Kidney glomerular epithelial cell (primary cell): ENCODE measurements at places on chromosomes 12 and 14.

DNA sequence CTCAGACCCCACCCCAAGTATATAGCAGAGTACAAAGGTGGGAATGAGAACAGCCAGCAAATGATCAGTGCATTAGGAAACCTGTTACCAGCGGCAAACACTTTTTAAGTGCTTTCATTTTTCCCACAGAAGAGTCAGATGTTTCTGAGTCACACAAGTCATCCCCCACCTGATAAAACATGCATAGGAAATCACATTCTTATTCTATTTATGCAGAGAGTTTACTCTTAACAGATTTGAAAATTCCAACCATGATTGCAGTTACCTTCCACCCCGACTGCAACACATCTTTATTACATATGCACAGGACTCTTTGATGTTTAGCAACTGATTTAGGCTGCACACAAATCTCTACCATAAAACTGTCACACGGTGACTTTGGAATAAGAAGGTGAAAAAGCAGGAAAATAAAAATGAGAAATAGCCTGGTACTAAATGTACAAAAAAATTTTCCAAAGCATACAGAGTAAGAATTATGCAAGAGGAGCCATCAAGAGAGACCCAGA is 236.4 kb downstream of the PAWR start:
- peak; percentile 51 for DNase-seq

GRCh38 chr14:89296281-89296745 is 120.7 kb downstream of the FOXN3 start:
- DNase-seq: no peak

DNA sequence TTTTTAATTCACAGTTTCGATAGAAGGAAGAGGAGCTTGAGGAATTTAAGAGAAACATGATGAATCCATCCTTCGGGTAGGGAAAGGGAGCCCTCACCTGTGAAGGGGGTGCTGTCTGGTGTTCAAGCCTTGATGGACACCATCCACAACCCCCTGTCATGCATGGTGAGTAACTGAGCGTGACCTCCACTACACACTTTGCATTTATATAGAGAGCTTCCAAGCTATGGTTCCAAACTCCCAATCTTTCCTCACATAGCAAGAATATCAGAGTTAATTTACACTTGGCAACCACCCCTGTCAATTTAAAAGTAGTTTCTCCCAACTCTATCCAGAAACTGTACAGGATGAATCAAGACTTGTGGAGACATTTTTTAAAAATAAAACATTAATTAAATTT is 13.1 kb upstream of the NID2 start:
- DNase-seq: no peak

- DNase-seq: no peak
Observed at GRCh38 chr12:127771546-127771945, 495.4 kb upstream of the TMEM132C start.

DNA sequence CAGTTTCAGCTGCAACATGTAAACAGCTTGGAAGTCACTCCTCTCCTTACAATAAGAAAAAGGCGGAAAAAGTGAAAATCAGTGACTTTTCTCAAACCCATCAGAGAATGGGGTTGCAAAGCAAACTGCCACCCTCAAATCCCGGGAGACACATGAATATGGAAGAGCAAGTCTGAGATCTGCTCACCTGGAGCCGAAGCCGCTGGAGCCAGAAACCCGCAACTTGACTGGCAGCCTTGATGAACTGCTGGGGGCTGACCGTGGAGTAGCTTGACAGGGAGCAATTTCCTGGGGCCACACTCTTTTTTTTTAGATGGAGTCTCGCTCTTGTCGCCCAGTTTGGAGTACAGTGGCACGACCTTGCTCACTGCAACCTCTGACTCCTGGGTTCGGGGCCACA is 208.2 kb downstream of the KIF26A start:
- no peak for DNase-seq

DNA sequence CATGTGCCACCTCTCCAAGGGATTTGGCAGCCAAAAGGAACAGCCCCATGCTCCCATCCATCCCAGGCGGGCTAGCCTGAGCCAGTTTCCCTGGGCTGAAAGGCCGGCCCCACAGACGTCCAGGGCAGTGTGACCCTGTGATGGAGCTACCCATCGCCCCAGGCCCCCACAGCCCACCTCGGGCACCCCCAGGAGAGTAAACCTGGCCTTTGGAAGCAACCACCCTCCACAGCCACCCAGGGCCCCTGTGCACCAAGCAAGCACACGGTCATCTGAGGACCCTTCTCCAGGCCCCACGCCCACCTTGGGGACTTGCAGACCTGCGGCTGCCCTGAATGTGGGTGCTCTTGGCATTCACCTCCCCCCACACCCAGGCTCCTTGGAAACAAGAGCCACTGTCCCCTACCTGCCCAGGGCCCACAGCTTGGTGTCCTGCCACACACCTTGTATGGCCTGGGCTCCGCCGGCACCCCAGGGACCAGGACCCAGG is 8.4 kb downstream of the AHNAK2 start:
- no peak for DNase-seq

DNA sequence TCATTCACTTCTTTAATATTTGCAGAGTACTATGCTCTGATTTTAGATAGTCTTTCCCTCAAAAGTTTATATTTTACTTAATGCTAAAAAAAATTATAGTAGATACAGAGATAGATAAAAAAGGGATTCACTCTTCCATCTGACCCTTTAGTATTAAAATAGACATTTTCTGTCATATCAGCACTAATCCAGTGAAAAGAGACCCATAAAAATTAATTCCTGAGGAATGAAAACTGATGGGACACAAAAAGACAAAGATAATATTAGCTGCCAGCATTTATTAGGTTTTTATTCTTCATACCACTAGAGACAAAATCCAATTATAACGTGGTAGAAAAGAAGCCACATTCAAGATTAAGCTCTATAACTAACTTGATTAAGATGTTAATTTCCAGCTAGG is 45.3 kb downstream of the SOS2 start:
- DNase-seq: no peak

GRCh38 chr14:87229131-87229530 is 763.9 kb downstream of the GALC start:
- DNase-seq: no peak

- DNase-seq: no peak
Observed at GRCh38 chr12:11622876-11623281, 26.6 kb upstream of the ETV6 start.

- no peak for DNase-seq
Observed at GRCh38 chr14:69500736-69501135, 16.2 kb downstream of the PLEKHD1 start.

GRCh38 chr12:42915426-42915825 is 325.9 kb upstream of the PRICKLE1 start:
- DNase-seq: no peak

DNA sequence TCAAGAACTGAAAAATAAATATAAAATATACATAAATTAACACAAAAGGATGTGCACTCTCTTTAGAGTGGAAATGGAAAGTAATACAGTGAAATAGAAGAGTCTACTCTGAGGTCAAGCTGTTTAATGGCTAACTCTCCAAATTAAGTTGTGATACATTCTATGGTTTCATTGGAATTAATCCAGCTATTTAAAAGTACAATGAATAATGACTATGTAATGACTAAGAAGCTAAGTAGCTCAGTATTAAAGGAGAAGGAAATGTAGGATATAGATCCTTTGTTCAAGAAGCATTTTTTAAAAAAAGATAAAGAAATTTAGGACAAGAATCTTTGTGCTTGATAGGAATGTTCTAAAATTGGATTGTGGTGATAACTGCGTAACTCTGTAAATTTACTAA is 85.3 kb downstream of the LRP6 start:
- peak; percentile 44 for DNase-seq

- DNase-seq: no peak
Observed at GRCh38 chr12:2541631-2542204, 253.1 kb upstream of the FKBP4 start.

DNA sequence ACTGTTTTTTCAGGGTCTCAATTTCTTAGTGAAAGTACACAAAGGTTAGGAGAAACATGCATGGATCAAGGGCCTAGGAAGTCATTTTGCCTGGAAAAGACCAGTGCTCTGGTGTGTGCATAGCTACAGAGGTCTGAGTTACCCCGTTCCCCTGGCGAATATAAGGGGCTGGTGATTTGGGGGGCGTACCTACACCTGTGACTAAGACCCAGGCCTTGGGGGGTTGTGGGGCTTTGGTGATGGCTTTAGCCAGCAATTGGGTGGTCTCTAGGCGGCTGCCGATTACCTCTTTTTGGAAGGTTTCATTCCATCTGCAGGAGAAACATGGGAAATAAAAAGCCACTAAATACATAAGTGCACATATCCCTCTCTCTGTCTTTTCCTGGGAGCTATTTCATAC is 1.1 kb downstream of the SDR39U1 start:
- no peak for DNase-seq

DNA sequence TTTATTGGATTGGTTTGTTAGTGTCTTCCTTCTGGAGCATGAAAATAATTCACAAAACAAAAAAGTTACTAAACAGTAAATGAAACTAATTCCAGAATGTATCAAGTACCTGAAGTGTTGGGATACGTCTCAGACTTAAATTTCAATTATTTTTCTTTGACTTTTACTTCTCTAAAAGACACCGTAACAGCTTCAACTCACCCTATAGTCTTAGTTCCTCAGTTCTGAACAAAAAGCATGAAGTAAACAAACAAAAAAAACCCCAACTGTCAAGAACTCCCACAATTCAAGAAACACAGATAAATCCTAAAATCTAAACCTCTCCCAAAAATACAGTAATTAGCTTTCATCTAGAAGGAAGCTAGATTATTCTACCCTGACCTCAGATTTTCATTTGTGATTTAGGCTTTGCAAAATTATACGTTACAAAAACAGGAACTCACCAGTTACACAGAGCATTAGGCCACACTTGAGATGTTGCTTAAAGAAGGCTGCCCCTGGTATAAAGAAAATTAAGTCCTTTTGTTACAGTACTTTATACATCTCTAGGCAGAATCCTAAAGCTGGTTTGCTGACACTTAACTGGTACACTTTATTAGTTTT is 10.2 kb downstream of the HEATR5A start:
- DNase-seq: no peak

DNA sequence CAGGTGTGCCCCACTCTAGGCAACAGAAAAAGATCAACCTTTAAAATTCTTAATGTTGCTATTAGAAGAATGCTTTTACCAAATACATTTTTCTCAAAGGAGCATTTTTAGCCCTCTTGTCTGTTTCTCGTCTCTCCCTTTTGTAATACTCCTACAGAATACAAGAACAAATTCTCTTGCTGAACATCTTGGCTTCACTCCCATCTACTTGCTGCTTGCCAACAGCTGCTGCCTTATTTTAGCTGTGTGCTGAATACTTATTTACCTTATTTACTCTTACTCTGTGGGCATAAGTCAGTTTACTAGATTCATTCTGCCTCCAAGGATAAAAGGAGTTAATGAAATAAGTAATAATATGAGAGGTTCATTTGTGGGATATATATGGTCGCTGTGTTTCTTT is 70.8 kb downstream of the POLR3B start:
- DNase-seq: no peak

DNA sequence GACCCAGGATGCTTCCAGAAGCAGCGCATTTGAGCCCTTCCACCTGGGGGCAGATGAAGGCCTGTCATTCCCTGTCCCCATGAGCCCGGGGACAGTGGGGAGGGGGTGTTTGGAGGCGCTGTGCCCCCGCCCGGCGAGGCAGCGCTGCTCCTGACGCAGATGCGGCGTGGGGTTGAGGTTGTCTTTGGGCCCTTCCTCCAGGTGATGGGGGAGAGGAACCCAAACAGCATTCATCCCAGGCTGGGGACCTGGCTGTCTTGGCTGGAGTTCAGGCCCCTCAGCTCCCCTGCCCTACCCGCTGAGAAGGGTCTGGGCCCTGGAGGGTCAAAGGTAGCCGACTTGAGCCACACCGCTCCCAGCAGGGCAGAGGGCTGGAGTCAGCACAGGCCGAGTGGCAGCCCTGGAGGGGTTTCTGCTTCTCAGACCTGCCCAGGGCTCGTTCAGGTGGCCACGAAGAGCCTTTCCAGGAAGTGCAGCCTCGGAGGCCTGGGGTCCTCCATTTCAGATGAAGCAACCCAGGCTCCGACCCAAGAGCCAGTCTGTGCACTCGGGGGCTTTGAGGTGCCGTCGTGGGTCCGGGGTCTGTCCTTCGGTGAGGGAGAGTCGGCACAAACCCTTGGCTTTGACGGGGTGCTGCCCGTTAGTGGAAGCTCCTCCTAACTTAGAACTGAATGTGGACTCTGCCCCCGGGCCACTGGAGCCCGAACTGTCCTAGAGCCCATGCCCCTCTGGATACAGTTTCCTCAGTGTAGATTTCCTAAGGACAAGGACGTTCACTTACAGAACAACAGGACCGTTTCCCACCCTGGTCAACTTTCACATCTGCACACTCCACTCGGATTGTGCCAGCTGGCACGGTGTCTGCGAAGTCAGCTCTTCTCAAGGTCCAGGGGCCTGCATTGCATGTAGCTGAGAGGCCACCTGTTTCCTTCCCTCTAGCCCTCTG is 16.1 kb downstream of the ACADS start:
- DNase-seq: no peak

GRCh38 chr12:124296295-124296915 is 1.5 kb downstream of the RFLNA start:
- no peak for DNase-seq

DNA sequence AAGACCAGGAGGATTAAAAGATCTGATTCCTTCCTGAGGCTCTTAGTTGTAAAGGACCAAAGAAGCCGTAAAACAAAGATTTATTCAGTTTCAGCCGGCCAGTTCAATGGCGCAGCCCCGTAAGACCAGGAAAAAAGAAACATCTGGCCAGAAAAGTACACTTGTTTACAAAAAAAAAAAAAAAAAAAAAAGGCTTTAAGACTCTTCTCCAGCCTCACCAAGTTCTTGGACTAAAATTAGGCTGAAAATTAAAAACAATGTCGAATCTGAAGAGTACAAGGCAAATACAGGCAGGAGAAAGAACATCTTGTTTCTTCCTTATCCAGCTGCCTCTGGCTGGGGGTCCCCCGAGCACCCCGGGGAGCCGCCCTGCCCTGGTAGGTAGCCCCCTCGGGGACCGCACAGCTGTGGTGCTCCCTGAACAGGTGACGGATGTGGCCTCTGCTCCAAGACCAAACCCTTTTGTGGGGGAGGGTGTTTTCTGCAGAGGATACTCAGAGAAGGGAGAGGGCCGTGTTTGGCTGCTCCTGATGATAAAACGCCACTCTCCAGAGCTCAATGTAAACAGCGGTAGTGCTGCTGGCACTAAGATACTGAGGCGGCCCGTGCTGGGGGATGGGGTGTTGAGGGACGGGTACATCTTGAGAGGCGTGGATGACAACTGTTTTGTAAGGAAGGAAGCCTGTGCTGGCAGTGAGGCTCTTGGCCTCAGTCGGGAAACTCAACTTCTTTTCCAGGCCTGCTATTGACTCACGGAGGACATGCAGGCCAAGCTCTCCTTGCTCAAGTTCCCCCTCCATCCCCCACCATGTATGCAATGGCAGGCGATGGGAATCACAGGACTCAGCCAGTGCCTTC is 201.0 kb upstream of the DIO3 start:
- DNase-seq: no peak
